ENCODE measurements at places on chromosomes 3 and 15.

DNA sequence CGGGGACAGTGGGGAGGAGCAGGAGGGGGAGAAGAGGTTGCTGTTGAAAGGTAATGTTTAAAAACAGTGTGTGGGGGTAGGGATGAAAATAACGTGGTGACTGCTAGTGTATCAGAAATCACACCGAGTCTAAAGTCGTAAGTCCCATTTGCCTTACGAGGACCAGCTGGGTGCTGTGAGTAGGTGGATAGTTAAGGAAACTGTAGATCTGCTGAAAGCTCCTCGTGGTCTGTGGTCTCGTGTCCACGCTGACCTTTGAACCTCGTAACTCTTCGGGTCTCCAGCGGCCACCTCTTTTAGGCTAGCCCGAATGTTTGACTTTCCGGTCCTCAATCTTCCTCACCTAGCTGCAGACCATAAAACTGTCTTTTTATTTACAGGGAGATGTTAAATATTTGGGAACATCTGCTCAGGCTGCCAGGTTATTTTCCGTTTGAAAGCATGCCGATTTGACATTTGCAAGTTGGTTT, 29.3 kb upstream of the ST3GAL6 start:
- DNase-seq: peak; percentile 31

- no peak for DNase-seq
Observed at GRCh38 chr3:104556372-104557078, 810.2 kb upstream of the ALCAM start.

- no peak for DNase-seq
Observed at GRCh38 chr3:128665362-128666021, 14.9 kb upstream of the RPN1 start.

GRCh38 chr15:98779463-98780071, 131.2 kb downstream of the IGF1R start:
- DNase-seq: no peak

DNA sequence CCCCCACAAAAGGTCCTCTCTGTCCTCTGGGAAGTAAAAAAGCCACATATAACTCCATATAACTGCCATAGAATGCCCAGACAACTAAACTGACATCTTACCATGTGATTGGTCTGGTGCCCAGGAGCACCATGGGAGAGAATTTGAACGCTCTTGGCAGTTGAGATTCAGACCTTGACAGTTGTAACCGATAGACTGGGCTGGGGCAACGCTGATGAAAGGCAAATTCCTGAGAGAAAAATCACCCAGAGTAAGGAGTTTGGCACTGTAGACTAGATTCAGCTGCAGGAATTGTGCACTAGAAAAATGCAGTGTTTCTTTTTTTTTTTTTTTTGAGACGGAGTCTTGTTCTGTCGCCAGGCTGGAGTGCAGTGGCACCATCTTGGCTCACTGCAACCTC, 240.5 kb downstream of the SOX2 start:
- no peak for DNase-seq

DNA sequence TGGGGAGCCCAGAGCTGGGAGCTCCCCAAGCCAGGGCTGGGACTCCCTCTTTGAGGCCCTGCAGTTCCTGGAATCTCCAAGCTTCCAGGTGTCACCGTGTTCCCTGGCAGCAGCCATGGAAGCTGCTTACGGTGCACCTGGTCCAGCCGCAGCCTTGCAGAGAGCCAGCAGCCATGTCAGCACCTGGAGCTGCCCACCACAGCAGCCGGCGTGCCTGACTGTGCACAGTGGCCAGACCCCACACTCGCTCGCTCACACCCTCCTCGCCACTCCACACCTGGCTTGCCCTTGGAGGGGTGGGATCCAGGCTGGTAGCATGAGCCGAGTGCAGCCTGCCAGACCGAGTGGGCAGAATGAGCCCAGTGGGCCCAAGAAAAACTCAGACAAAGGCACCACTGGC, 14.8 kb upstream of the HTR3E start:
- no peak for DNase-seq

GRCh38 chr15:78841891-78842290, 30.6 kb upstream of the ADAMTS7 start:
- no peak for DNase-seq

DNA sequence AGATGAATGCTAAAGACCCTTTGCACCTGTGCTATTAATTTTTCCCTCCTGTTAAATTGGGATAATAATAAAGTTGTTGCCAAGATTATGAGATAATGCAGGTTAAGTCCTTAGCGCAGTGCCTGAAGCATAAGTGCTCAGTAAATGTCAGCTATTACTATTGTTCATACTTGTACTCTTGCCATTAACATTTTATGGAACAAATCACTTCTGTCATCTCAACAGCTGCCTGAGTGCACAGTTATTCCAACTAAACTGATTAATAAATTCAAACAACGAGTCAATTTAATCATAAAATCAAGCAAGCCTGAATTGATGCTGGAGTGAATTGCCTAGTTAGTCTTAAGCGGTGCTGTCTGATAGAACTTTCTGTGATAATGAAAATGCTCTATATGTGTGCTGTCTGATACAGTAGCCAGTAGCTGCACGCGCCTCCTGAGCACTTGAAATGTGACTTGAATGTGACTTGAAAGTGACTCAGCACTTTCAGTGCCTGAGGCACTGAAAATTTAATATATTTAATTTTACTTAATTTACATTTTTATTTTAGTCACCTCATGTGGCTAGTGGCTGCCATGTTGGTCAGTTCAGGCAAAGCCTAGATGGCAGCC, 198.7 kb upstream of the PFN2 start:
- DNase-seq: no peak

DNA sequence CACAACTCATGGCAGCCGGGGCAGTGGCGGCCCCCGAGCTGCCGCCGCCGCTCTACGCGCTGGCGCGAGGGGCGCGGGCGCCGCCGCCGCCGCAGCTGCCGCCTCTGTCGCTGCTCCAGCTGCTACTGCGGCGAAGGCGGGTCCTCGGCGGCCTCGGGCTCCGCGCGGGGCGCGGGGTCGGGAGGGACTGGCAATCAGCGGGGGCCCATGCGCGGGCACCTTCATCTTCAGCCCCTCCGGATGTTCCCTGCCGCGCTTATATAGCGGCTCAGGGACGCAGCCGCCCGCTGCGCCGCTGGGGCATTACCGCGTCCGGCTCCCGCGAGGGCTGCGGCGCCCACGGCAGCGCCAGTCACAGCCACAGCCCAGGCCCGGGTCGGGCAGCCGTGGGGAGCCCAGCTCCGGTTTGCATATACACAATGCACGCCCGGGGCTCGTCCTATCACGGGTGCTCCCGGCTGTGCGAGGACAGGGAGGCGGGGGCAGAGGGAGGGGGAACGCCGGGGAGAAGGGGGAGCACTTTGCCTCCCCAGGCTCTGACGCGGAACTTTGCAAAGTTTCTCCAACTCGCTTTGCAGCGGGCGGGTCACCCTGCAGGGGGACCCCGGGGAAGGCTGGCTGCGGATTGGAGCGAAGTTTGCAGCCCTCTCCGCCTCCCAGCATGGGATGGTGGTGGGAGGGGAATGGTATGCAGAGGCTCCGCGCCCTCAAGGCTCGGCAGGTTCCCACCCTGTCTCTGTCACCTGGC, at the start of gene VGLL3:
TSS of gene VGLL3 (minus strand) at position 416 of the 748 bp plus-strand sequence. CDS start at position 10, 406 bp downstream.
- peak; percentile 46 for DNase-seq

- no peak for DNase-seq
Observed at GRCh38 chr3:131349946-131350347, 31.6 kb upstream of the NUDT16 start.

DNA sequence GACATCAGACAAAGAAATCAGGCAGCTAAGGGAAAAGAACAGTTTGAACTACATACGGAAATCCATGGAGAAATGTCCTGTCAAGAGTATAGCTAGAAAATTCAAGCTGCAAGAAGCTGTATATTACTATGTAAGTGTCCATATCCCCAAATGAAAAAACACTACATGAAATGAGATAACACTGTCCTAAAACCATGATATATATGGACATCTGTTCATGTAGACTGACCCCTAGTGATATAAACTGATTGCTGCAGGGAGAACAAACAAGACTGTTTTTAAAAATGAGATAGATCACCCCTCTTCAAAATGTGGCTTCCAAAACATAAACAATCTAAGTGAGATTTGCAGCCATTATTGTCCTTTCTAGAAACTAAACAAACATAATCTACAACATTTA, 985.6 kb downstream of the EPHA3 start:
- DNase-seq: no peak

DNA sequence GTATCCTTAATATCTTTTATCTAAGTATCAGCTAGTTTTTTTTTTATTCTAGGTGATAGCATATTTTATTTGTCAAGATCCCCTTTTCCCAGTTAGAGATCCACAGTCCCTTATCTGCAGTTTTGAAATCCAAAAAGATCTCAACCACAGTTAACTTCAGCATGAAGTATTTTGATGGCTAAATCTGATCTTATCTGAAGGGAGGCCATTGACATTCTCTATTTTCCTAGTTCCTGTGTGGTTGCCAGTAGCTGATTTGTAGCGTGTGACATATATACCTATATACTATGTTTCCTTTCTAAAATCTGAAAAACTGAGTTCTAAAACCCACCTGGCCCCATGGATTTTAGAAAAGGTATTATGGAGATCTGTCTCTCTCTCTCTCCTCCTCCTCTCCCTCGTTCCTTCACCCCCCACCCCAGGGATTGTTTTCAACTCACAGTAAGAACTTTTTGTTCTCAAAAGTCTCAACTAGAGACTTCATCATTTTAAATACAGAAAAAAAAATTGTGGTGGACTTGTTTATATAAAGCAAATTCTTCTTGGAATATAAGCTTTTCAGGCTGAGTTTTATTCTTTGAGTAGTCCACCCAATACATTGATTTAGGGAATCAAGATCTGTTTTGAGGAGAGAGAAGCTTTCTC, 12.3 kb downstream of the TCF12 start:
- DNase-seq: no peak

DNA sequence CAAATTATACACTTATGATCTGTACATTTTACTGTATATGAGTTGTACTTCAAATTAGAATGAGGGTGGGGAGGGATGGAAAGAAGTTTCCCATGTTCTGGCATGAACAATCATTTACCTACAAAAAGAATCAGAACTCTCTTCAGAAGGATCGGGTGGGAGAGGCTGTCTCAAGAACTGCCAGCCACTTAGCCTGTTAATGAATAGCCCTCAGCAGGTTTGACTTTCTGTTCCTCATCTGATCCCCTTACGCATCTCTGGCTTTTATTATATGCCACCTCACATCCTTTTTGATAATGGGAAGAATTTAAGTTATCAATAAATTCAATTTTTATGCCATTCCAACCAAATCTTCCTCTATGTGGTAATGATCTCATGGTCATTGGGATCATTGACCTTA, 168.3 kb upstream of the TGFBR2 start:
- DNase-seq: no peak

GRCh38 chr3:141427764-141428163, 59.1 kb upstream of the RASA2 start:
- no peak for DNase-seq

DNA sequence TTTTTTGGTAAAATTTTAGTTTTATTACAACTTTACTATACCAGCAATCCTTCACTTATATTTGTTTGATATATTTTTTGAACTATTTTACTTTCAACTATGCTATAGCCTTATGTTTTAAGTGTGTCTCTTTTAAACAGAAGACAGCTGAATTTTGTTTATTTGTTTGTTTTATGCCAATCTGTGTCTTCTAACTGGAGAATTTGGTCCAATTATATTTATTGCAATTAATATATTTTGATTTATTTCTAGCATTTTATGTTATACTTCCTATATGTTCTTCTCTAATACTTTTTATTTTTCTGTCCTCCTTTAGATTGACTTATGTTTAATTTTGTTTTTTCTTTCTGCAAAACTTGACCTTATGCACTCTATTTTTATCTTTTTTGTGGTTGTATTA, 4.9 kb upstream of the MME start:
- DNase-seq: no peak

- DNase-seq: no peak
Observed at GRCh38 chr3:100936931-100937330, 56.3 kb downstream of the ABI3BP start.

GRCh38 chr3:27545061-27545460, 60.9 kb upstream of the SLC4A7 start:
- DNase-seq: no peak

GRCh38 chr15:37765786-37766185, 168.7 kb upstream of the TMCO5A start:
- no peak for DNase-seq

DNA sequence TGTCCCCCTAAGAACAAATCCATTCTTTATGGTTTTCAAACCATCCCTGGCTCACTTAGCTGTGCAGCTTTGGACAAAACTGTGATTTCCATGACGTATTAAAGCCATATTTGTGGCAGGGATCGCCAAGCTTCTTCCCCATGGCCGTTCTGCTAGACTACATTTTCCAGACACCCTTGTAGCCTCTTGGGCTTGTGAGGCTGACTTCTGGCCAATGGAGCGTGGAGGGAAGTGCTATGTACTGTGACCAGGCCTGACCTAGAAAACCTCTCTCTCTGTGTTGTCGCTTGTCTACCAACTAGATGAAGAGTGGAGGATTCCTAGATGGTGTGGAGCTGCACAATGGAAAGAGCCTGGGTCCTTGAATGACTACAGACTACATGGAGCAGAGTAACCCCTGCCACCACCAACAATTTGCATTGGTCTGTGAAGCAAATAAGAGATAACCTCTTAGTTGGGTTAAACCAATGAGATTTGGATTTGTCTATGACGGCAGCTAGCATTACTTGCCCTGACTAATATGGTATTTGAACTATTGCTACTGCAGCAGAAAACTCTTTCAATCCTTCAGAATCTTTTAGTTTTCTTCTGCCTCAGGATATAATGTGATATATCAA, 22.1 kb upstream of the MGLL start:
- no peak for DNase-seq

- no peak for DNase-seq
Observed at GRCh38 chr3:148146947-148147826, 550.5 kb upstream of the AGTR1 start.

- no peak for DNase-seq
Observed at GRCh38 chr3:185103359-185104127, 49.3 kb downstream of the C3orf70 start.

- no peak for DNase-seq
Observed at GRCh38 chr3:129122412-129123011, 908 bp upstream of the RAB43 start.

GRCh38 chr3:149783576-149783975, 8.8 kb downstream of the ANKUB1 start:
- no peak for DNase-seq

GRCh38 chr3:127264794-127265514, 22.9 kb downstream of the PRR20G start:
- no peak for DNase-seq

DNA sequence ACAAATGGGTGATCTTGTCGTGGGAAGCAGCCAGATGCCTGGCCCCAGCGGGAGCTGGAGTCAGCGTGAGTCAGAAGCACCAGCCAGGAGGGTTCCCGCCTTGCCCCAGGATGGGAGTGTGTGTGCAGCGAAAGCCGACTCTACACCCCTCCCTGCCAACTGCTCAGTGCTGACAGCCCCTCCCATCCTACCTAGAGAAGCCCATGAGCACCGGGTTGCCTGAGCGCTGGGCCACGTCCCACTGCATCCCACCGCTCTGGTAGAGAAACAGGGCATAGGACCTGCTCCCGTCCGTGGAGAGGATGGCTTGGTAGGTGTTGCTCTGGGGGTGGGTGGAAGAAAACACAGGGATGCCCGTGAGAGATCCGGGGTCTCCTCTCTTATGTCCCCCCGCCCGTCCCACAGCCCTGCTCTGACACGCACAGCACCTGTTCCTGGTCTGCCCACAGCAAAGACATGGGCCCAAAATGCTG, 42.9 kb downstream of the MUC4 start:
- DNase-seq: no peak

Measured in right renal cortex interstitium (tissue), 3 donors.